Lung microvascular endothelial cell (primary cell): ENCODE measurements at places on chromosomes 3 and 15. TPM values are rescaled to one million over a fixed set of nuclear protein-coding genes. Genes with fewer than 3 reads are reported as not detected.

The GUCA1C gene
- not detected in 2 replicates for total RNA-seq

The CHST13 gene
- total RNA-seq, result not detected in 2 replicates

The SLC38A3 gene
- total RNA-seq, result under 0.01 TPM in 1 of 2 replicates, not detected in the other

The TBC1D23 gene
- 25.1 and 26.8 TPM in 2 replicates for total RNA-seq

The P2RY1 gene
- under 0.01 and 0.44 TPM in 2 replicates for total RNA-seq

The ZNF639 gene
- total RNA-seq, result 22.9 and 31.2 TPM in 2 replicates

The BCL2A1 gene
- 0.44 TPM in 1 of 2 replicates, not detected in the other for total RNA-seq

The HAUS2 gene
- 17.5 and 17.9 TPM in 2 replicates for total RNA-seq

The CPNE9 gene
- under 0.01 TPM in 1 of 2 replicates, not detected in the other for total RNA-seq

GRCh38 chr15:26890988-26891387, 24.1 kb downstream of the GABRA5 start:
- no peak for DNase-seq

DNA sequence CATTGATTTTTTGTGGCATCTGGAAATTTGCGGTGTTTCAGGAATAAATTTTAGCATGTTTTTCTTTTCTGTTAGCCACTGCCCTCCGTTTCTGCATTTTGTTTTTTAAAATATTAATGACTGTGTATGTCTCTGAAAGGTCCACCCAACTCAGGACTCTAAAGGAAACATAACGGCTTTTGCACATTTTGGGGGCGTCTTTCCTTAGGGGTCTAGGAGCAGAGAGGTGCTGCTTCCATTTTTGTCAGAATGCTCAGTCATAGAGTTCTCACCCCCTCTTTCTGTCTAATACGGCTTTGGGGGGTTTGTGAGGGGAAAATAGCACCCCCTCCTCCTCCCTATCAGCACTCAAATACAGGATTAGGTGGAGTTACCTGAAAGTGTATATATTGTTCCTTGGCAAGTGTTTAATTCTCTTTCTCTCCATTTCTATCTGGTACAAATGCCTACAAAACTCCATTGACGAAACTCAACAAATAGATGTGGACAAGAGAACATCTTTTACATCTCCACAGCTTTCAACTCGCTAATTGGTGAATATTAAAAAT, 219.4 kb downstream of the MEIS2 start:
- no peak for DNase-seq

- no peak for DNase-seq
Observed at GRCh38 chr3:171729452-171730334, 80.6 kb downstream of the PLD1 start.

GRCh38 chr3:116678853-116679252, 30.7 kb upstream of the TUSC7 start:
- DNase-seq, result no peak

DNA sequence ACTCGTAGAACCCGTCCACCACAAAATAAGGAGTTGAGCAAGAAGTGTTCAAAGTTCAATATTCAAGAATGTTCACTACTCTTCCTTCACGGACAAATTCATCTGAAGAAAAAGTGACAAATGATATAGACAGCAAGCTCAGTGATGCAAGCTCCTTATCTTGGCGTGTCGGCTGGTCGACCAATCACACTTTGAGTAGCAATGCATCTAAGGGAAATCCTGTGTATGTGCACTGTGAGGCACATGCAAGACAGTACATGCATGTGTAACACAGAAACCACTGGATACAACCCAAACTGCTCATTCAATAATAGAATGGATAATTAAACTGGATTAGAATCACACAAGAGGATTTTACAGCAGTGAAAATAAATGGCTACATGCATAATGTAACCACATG, 64.4 kb upstream of the CSPG5 start:
- no peak for DNase-seq

- no peak for DNase-seq
Observed at GRCh38 chr3:187458921-187459320, 90.7 kb downstream of the RTP4 start.

- no peak for DNase-seq
Observed at GRCh38 chr3:13537909-13538296, 11.0 kb upstream of the FBLN2 start.

GRCh38 chr15:56490461-56490860, 25.5 kb upstream of the MNS1 start:
- no peak for DNase-seq

DNA sequence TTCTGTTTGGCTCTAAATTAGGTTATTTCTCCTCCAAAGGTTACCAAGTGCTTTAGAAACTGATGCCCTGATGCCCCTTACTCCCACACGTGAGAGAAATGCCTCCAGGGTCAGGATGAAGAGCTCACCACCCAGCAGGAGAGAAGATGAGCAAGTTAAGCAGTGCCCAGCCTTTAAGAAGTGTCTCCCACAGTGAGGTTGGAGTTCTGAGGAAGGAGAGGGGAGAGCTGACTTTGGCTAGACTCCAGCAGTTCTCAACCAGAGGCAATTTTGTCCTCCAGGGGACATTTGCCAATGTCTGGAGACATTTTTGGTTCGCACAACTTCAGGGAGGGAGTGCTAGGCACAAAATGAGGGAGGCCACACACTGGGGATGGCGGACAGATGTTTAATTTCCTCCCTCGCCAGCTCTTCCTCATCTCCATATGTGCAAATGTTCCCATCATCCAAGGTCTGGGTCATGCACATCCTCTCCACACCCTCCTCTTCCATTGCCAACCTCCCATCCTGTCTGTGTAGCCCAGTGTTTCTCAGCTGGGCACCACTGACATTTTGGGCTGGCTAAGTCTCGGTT, 50.6 kb upstream of the SLC7A14 start:
- DNase-seq, result no peak

DNA sequence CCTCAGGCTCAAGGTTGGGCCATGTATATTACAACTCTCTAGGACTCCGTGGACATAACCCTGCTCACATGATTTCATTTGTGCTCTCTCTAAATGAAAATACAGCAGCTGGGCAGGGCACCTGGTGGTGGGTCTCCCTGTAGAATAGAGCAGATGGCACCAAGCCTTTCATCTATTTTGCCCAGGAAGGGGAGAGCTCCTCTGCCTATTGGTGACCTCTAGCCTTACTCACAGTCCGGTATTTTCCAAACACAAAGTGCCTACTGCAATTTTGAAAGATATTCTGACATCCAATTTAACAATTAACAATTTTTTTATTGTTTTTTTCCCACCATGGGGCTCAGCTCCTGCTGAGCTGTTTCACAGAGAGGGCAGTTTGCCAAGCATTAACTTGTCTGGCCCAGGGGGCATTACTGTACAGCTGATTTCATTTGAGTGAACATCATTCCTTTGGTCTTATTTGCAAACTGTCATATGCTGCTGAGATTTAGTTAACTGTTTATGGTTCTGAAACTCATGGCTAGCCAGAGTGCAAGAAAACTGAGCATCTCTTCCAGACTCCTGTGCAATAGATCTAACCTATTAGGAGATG, 474.0 kb downstream of the EPHB1 start:
- DNase-seq, result no peak

DNA sequence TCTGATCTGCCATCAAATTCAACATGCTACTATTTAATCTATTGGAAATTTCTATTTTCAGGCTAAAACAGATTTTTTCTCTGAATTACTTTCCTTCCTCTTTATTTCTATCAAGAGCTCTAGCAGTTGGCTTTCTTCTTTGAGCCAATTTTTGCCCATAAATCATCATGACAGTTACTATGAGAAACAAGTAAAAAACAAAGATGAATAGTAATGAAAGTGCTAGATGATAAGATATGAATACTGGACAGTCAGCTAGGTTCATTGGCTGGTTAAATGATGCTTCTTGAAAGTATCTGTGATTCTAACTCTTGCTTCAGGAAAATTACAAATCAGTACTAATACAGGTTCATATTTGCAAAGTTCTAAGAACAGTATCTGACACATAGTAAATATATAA, 38.6 kb upstream of the NANOGP8 start:
- no peak for DNase-seq

DNA sequence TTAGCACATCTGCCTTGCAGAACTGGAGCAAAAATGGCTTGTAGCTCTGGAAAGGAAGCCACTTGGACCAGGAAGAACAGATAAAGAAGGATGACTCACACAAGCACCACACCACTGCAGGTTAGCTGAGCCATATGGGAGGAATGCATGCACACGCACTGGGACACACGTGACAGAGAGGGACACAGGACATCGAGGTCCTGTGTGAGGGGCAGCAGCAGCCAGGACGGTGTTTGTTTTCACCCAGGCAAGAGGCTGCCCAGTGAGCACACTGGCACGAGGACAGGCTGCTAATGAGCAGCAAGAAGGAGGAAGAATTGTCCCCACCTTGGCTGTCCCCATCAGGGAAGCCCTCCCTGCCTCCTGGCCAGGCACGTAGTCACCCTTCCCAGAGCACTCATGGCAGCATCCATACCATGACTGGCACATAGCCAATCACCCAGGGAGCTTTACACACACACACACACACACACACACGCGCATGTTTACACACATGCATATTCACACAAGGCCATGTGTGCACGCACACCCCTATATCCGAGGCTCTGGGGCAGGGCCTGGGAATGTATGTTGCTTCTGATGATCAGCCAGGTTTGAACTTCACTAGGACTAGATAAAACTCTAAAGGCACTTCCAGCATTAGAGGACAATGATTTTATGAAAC, 24.0 kb upstream of the SPTBN5 start:
- DNase-seq, result peak; percentile 80

DNA sequence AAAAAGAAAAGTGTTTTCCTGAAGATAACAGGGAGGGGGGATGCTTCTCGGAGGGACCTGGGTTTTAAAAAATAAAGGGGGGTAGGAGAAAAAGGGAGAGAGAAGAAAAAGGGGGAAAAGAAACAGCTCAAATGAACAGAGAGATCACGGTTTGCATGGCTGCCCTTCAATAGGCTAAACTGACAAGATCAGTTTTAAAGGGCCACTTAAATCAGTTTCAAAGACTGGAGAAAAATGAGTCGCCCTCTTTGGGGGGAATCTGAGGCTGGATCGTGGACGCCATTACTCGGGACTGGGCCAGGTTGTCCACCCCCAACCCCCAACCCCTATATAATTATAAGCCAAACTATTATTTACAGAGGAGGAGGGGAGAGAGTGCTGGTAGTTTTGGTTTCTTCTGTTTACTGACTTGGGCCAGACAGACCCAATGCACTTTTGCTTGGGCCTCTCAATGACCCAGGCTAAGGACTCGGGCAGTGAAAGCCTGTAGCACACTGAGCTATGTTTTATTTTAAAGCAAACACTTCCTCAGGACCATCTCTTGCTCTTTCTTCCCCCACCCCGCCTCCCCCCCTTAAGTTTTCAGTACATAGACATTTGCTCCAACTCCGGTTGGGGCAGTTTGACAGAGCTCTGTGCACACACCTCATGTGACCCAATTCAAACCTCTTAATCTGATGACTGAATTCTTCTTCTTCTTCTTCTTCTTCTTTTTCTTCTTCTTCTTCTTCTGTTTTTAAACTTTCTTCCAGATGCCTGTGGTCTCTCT, 6.3 kb downstream of the NR2F2 start:
- peak; percentile 70 for DNase-seq

GRCh38 chr3:157551961-157552360, 48.7 kb upstream of the VEPH1 start:
- no peak for DNase-seq

DNA sequence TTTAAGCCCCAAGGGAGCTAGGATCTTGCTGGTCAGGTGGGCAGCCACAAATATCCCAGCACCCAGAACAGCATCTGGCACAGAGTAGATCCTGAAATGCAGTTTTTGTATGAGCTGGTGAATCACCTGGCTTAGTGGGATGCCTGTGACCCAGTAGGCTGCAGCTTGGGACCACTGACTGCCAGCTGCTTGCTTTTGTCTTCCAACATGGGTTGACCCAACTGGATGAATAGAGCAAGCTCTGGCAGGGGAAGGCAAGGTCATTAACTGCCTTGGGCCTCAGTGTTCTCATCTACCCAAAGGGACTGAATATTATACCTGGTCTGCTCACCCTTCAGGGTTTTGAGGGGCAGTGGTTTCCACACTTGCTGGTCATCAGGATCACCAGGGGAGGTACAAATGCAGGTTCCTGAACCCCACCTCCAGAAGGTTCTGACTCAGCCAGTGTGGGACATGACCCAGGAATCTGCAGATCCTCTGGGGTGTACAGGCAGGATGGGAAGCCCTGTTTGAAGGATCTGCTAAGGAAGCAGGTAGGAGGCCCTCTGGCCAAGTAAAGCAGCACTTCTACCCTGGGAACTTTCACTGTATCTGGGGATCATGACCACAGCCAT, 55.4 kb downstream of the ITGA11 start:
- no peak for DNase-seq

- no peak for DNase-seq
Observed at GRCh38 chr3:53231532-53232511, 24.0 kb downstream of the TKT start.

DNA sequence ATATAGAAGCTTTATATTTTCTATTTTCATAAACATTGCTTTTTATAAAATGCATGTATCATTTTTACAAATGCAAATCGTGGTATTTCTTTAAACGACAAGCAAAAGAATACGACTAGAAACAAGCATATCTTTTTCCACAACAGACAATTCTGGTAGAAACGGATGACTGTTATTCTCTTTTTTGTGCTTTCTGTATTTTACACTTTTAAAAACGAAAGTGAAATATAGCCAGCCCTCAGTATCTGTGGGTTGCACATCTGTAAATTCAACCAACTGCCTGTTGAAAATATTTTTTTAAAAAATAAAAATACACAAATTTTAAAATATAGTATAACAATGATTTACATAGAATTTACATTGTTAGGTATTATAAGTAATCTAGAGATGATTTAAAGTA, 61.3 kb downstream of the PRTG start:
- DNase-seq, result no peak

GRCh38 chr15:51783967-51784366, 32.6 kb downstream of the TMOD2 start:
- DNase-seq, result no peak

DNA sequence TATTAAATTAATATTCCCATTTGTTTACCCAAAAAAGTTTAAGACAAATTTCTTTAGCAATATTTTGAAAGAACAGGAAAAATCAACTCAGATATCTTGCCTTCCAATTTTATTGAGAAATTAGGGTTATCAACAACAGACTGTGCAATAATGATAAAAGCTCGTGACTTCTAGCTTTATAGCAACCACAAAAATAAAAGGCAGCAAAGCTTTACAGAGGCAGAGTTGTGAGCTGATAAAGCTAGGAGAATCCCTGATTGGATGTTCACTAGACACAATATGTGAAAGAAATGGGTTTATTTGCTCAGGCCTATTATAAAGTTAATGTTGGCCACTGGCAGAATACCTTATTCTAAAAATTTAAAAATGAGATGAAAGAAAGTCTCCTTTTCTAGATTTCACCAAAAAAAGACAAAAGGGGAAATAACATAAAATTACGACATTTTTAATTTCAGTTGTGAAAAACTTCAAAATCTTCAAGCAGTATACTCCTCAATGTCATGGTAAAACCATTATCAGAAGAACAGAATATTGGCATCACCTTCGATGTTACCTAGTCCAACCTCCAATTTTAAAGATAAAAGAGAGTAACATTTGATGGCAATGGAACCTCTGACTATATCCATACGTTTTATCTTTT, 2.8 kb downstream of the VPS13C start:
- no peak for DNase-seq
